NCI-H1930 (cell line): ENCODE measurements at places on chromosomes 5 and 9.

DNA sequence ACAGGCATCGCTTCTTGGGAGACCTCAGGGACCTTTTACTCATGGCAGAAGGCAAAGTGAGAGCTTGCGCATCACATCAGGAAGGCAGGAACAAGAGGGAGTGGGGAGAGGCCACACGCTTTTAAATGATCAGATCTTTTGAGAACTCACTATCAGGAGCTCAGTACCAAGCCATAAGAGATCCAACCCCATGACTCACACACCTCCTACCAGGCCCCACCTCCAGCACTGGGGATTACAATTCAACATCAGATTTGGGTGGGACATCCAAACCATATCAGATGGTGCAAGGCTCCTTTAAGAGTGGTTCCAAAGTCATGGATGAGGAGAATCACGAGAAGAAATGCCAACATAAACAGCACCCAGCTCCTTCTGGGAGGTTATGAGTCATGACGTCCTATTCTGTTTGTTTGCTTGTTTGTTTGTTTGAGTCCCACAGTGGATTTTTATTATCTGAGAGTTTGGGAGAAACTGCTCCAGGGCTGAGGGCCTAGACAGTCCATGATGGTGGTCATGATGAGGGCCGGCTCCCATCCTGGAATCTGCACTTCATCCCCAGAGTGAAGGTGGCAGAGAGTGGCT lies 453.5 kb downstream of the GADD45G start:
- no peak for DNase-seq

- no peak for DNase-seq
These were observed 65.9 kb downstream of the NSG2 start for GRCh38 chr5:174111287-174111973.

- DNase-seq = no peak
These were observed 17.3 kb downstream of the SLC22A5 start for GRCh38 chr5:132386644-132387286.

DNA sequence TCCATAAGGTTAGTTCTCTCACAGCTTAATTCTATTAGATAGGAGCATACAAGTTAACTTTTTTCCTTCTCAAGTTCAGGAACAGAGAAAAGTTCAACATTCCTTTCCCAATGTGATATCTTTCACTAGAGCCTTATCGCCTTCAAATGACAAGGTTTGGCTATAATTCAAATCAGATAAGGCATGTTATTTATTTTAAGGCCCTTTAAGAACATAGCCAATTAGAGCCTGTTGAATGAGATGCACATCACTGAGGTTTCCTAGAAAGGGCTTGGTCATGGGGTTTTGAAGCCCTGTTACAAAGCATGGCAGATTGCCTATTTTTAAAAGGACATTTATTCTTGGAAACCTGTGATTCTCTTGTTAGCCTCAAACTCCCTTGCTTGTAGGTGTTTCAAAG lies 123.4 kb downstream of the BASP1 start:
- no peak for DNase-seq

DNA sequence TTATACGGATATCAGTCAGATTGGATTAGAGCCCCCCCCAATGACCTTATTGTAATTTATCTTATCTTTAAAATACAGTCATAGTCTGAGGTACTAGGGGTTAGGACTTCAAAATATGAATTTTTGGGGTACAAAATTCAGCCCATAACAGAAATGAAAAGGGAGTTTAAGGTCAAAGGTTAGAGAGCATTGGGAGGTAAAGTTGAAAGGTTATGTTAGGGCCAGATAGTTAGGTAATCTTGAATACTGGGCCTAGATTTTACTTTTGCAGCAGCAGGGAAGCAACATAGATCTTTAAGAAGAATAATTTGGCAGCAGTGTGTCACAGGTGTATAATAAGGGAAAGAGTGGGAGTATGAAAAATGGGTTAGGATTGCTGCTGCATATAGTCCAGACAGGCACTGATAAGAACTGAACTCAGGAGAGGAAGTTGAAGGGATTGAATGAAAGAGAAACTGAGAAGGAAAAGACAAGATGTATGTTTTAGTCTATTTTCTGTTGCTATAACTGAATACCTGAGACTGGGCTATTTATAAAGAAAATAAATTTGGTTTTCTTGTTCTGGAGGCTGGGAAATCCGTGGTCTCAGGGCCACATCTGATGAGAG lies 10.7 kb upstream of the GCNT4 start:
- DNase-seq = no peak

DNA sequence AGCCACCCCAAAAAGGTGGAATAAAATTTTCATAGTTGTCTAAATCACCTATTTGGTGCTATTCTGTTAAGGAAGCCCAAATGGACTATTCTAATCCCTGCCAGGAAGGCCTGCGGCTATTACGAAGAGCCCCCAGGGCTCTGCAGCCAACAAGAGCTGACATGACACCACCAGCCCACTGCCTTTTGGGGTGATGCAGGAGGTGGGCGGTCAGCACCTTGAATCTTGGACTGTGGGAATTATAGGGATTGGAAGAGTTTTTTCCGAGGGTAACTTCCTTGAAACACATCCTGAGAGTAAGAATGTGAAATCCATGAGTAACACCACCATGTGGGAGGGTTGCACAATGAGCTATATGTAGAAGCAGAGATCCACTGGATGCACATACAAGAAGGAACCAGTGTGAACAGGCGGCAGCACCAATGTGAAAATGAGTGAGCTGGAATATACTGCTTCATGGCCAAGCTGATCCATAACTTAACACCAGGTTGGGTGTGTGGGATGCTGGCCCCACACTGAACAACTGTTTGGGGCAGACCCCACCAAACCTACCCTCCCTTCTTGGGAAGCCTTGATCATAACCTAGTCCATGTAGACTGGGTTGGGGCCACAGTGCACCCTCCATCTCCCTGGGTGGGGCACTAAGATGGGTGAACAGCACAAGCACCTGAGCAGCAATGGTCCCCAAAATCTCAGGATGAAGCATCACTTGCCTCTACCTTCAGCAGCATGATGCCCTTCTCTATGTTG lies 239.0 kb downstream of the FSTL4 start:
- DNase-seq = no peak

GRCh38 chr5:16072616-16073015 lies 107.0 kb downstream of the MARCHF11 start:
- no peak for DNase-seq

GRCh38 chr5:82244854-82245635 lies 33.1 kb downstream of the RPS23 start:
- DNase-seq = no peak
